Activated T-cell treated with anti-CD3 and anti-CD28 coated beads for 48 hours (primary cell): ENCODE measurements at places on chromosomes 1 and 21.

DNA sequence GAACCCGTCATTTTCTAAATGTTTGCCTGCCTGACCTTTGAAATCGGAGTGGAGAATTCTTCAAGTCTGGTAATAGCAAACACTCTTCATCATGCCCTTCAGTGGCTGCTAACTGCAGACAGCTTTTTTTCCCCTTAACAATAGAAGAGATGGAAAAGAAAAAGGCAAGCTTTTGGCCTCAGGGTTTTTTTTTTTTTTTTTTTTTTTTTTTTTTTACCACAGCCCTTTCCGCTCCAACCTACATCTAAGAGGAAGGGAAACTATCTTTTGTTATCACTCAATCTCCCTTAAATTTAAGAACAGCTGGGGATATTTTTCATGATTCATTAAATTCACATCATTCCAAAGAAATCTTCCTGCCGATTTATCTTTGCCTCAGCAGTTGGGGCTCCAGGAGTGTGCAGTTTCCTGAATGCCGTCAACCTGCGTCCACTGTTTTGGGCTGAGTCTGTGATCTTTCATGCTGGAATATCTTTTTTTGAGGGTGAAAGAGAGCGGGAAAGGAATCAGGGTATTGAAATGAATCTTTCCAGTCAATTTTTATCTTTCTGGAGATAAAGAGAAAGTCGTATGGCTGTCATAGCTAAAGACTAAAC is 144.5 kb upstream of the SMYD2 start:
- DNase-seq: no peak

DNA sequence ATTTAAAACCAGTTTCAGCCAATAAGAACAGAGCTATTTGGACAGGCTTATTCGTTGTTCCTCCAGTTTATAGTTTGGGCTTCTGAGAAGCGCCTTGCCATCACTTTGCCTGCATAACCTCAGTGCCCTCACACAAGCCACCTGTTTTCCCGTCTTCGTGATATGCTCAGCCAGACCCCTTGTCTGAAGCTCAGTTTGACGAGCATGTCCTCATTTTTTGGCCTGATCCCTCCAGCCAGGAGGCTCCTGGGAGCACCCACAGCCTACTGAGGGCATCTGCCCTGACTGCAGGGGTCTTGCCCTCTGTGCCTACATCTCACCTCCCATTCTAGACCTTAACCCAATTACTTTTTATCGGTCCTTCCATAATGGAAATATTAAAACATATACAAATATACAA is 95.3 kb downstream of the ADARB1 start:
- no peak for DNase-seq

DNA sequence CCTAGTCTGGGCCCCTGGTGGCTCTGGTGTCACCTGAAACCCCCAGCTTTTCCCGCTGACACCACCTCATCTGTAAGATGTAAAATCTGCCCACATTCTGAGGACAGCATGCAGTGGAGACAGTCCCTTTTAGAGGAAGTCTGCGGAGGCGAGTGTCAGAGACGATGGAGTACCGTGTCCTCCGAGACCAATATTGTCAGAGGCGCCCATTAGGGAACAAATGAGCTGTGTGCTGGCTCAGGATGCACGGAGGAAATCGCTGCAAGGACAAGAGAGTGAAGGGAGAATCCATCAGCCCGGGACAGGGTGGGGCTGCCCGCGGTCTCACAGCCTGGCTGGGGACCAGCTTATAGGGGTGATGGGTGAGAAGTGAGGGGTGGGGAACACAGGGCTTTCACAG is 214.8 kb downstream of the MATN1 start:
- DNase-seq: no peak

GRCh38 chr1:240611228-240611618 is 732 bp downstream of the GREM2 start:
- no peak for DNase-seq

DNA sequence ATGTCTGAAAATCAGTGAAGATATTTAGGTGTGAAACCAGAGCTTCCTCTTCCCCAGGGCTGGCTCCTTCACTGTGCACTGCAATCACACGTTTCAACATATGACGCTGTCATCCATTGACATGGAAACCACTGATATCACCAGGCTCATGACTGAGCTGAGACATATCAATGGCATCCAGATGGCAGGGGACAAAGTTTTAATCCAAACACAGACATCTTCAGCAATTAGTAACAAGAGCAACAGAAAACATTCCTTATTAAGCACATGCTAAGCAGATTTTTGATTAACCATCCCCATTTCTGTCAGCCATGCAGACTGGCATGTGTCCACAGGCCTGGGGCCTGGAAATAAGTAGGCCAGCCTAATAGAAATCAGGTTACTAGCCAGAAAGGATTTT is 108.0 kb upstream of the ADAR start:
- DNase-seq: no peak

DNA sequence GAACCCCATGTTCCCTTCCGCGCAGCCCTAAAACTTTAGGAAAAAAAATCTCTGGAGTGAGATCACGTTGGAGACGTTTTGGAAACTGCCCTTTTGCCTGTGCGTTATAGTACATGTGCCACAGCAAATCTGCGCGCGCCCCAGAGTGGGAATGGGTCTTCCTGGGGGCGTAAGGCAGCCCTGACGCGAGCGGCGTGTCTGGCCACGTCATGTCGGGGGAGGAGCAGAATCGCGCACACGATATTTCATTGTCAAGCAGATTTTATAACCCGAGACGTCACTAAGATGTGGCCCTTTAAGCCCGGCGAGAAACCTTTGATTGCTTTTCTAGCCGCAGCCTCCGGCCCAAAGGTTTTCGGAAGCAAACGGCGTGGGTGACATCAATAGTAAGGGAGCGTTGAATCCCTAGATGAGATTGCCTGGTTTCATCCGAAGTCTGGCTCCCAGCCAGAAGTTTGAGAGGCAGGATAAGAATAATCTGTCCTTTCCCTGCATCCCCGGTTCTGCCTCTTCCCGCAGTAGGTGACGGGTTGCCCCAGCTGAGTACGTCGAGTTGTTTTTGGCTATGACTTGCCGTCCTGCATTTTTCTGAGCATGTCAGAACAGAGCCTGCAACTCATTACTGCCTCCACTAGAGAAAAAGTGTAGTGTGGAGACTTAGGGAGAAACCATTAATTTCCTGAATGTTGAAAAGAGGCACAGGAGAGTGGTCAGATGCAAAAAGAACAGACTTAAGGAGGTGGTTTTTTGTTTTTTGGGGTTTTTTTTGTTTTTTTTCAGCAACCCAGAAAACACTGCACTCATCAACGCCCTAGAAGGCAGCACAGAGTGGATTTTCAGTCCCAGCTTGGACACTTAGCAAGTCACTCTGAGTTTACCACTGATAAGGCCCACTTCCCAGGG is 817 bp upstream of the PMVK start:
- DNase-seq: peak; percentile 78

- DNase-seq: no peak
Measured at GRCh38 chr21:42455196-42455595, 40.8 kb downstream of the RSPH1 start.

DNA sequence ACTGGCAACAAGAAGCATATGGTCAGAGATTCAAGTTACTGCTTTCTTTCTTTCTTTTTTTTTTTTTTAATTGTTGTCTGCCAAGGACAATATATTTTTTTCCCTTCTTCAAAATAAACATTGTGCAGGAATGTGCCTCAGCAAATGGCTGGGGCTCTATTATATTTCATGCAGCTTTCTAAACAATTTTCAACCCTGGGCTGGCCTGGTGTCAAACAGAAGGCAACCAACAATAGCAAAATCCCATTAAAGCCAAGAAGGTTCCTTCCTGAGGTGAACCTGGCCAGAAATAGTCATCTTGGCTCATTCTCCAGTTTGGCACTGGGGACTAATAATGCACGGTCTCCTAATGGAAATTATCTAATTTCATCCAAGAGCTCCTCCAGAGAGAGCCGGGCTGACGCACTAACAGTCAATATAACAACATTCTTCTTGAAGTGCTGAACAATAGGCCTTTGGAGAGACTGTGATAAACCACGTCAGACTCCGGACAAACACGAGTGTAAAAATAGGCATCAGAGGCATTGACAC is 35.7 kb upstream of the HLX start:
- no peak for DNase-seq

DNA sequence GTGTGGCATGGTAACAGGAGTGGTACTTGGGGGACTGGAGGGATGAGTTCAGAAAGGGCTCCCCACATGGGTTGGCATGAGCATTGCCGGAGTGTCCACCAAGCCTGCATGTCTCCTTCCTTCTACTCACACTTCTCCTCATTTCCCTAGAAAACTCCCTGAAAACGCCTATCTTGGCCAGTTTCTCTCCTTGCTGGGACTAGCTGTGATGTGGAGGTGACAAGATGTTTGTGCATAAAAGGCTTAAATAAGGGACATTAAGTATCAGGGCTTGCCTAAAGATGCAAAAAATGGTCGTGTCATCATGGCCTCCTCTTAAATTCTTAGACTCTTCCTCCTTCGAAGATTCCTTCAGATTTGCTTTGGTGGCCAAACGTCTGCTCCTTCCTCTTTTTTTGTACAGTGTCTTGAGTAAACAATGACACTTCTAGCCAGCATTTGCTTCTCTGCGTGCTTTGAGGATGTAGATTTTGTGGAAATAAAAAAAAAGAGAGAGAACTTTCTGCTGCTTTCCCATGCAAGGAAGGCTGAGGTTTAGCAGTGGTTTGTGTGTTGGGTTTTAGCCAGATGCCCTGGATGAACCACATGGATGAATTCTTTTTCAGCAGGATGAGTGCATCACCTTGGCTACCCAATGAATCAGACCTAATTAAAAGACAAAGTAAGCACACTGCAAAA is 239.1 kb upstream of the IRF2BP2 start:
- no peak for DNase-seq

- no peak for DNase-seq
Measured at GRCh38 chr1:55331351-55331750, 116.2 kb upstream of the USP24 start.

DNA sequence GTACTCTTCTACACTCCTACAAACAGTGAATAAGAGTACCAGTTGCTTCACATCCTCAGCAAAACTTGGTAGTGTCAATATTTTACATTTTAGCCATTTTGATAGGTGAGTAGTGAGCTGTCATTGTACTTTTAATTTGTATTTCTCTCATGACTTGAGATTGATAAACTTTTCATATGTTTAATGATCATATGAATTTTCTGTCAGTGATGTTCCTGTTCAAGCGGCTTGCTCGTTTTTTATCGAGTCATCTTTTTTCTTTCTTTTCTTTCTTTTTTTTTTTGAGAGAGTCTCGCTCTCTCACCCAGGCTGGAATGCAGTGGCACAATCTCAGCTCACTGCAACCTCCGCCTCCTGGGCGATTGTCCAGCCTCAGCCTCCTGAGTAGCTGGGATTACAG is 17.0 kb upstream of the WDTC1 start:
- no peak for DNase-seq

DNA sequence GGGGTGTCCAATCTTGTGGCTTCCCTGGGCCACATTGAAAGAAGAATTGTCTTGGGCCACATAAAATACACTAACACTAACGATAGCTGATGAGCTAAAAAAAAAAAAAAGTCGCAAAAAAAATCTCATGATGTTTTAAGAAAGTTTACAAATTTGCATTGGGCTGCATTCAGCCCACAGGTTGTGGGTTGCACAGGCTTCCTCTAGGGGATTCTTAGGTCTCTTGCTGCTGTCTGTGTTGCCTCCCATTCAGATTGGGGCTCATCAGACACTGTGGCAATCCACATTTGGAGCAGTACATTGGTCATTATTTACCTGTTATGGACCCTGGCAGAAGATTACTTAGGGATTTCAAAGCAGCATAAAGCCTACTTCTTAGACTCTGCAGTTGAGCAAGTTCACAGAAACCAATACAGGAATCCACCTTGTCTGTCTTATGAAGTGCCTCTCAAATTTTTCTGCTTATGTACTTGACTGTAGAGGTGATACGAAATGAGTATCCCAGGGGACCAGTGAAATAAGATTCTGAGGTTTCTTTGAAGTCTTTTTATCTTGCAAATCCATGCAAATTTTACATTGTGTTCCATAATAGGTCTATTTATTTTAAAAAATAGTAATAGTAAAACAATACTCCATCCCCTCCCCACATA is 205.5 kb downstream of the RPS6KC1 start:
- DNase-seq: no peak

DNA sequence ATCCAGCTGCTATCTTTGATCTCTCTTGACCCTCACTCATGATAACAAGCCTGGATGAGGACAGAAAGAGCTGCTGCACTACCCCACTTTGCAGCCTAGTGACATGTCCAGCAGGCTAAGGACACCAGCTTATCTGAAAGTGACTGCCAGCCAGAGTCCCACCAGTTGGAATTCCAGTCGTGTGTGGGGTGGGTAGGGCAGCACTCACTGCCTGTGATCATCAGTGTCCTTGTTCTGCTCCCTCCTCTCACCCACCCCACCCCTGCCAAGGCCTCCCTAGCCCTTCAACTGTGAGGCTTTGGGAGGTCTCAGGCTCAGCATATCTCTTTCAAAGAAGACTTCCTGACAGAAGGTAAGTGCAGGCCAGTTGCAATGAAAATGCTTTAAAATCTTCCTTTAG is 15.5 kb upstream of the NMNAT2 start:
- no peak for DNase-seq

DNA sequence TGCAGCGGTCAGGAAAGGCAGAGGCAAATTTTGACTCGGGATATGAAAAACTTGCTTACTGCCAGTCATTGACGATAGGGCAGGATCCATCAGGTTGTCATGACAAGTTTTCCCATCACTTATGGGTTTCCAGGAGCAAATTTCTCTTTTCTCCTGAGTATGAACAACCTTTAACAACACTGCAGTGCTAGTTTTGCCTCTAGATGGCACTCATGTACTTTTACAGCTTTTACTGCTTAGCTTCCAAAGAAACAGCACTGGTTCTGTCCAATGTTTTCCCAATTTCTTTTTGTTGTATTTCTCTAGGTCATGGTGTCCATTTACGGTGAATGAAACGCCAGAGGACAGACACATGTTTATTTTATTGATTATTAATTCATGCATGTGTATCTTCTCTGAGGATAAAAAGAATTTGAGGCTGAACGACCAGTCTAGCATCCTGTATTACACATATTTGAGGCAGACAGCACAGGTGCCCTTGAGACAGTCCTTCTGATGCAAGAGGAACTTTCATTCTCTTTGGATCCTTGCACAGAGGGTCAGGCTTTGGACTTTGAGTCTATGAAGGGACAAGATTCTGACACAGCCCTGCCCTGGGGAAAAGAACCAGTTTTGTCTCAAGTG is 112.3 kb upstream of the TRABD2B start:
- no peak for DNase-seq
